ENCODE measurements at places on chromosomes 2 and 18. TPM values are rescaled to one million over a fixed set of nuclear protein-coding genes. Genes with fewer than 3 reads are reported as not detected.
A peak's percentile ranks its signal among the peaks of the same experiment; 100 is the strongest.

DNA sequence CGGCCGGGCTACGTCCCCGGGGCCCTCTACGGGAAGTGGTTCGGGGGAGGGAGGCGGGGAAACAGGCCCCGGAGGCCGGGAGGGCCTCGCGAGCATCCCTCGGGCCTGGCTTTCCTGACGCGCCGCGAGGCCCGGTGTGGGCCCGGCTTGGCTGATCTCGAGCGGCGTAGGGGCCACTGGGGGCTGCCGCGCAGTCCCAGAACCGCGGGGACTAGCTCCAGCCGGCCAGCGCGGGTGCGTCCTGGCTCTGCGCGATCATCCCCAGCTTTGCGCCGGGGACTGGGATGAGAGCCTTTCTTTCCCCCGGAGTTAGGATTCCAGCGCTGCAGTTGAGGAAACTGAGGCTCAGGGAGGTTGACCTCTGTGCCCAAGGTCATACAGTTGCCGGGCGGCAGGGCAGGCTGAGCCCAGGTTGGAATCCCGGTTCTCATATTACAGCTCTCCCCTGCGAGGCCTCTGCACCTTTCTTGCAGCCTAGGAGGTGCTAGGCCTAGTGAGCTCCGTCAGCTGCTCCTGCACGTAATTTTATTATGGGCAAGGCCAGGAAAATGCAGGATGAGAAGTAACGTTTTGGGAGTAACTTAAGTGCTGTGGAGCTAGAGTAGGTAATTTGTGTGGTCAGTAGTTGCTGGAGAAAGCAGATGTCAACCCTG, 501 bp downstream of the LPIN1 start:
- DNase-seq, result peak; percentile 34

DNA sequence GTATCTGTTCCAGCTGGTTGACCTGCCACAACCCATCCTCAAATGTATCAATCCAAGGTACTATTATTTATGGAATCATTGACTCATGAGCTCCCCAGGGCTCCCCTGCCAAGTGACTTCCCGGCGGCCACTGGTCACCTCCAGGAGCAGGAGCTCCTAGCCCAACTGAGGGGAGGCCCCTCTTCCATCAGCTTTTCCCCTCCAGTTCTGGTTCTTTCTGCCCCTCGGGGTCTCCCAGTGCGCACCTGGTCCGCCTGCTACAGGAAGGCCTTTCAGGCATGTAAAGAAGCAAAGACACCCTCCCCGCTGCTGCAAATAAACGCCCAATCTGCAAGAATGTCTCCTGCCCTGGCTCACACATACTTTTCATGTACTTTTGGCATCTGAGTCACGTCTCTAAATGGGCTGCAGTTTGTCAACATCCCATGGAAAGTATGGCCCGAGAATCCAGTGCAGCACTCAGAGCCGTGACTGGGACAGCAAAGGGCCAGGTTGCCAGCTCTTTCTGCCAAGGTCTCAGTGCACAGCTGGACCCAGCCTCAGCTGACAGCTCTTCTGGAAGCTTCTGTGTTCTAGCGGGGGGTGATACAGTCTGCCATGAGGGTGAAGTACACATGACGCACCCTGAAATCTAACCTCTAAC, 41.4 kb downstream of the KLHL29 start:
- DNase-seq, result no peak

DNA sequence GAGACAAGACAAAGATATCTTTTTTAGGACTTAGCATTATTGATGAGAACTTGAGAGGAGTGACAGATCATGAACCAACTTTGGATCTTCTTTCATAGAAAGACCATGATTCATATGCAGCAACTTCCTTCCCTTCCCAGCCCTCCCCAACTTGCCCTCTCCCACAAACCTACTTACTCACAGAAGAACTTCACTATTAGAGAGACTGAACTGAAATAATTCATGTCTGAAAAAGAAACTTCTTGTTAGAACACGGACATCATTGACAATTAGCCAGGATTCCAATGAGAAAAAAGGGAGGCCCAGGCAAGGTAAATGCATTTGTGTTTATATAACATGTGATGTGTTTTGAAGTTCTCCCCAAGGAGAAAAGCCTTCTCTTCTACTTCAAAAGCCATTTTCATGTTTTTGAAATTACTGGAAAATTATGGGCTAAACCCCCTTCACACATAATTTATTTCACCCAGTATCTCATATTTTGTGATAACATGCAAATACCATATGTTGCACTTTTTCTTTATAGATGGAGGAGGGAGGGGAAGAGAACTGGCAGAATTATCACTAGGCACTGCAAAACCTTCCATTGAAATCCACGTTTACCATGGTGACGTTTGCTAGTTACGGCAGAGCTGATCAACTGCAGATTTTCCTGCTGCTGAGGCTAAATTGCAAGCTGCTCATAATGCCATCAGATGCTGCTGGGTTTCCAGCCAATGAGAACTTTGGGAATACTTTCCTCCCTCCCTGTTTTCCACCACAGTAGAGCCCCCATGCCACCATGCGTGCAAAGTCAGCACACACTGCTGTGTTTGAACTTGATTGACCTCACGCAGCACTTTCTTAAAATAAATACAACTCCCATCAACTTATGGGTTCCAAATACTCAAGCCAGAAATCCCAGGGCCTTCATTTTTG, 294.7 kb downstream of the MEIS1 start:
- no peak for DNase-seq

GRCh38 chr18:3982541-3982940, 472.6 kb downstream of the DLGAP1 start:
- no peak for DNase-seq

DSC2 gene
- total RNA-seq, result not detected

CNDP1 gene
- total RNA-seq, result not detected

RUFY4 gene
- total RNA-seq, result 0.16 TPM

SLC5A7 gene
- not detected for total RNA-seq

SERPINB2 gene
- 1.5 TPM for total RNA-seq

CCDC138 gene
- 10.4 TPM for total RNA-seq

CYP1B1 gene
- 3.9 TPM for total RNA-seq

Data from naive thymus-derived CD8-positive, alpha-beta T cell (primary cell).